ENCODE measurements at places on chromosomes 2 and 18. TPM values are rescaled to one million over a fixed set of nuclear protein-coding genes. Genes with fewer than 3 reads are reported as not detected.
A peak's percentile ranks its signal among the peaks of the same experiment; 100 is the strongest.

GRCh38 chr2:83481436-83481835 is 977.6 kb downstream of the SUCLG1 start:
- DNase-seq = no peak

- DNase-seq = no peak
Measured at GRCh38 chr2:105919826-105920225, 175.1 kb downstream of the NCK2 start.

LYG2 gene
- polyA plus RNA-seq = 0.27 TPM

DNA sequence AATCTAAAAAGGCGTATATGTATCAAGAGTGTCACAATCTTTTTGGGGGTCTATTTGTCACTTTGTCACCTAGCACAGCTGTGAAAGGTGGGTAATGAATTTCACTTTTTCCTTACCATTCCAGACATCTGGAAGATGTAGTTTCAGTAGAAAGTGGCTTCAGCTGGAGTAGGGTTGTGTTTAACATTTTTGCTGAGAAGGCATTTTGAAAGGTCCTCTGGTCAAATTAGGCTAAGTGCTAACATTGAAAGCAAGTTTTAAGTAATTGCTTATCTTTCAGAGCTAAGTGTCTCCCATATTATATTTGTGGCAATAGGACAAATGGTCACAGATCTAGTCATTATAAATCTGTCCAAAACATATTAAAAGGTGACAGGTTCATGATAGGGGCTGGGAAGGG is 542.1 kb upstream of the SPHKAP start:
- no peak for DNase-seq

- DNase-seq = no peak
Measured at GRCh38 chr2:105653302-105653701, 91.4 kb upstream of the NCK2 start.

DNA sequence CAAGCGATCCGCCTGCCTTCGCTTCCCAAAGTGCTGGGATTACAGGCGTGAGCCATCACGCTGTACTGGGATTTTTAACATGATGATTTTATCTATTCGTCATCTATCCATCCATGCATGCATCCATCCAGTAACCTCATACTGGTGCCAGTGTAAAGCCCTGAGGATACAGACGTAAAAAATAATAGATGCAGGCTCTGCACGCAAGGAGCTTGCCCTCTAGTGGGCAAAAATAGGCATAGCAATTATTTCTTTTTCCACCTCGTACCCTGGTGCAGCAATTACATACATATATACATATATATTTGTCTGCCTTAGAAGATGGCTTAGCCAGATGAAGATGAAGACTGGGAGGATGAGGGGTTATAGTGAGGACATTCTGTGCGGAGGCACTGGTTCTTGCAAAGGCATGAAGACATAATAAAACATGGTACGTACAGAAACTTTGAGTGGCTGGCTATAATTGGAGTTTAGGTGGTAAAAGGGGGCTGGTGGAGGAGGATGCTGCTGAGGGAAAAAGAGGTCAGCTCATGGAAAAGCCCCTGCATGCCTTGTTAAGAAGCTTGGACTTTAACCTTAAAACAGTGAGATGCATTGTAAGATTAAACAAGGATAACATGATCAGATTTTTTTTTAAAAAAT is 19.6 kb upstream of the RPIA start:
- no peak for DNase-seq

GRCh38 chr18:13615432-13615861 is 110.9 kb downstream of the FAM210A start:
- DNase-seq = no peak

DNA sequence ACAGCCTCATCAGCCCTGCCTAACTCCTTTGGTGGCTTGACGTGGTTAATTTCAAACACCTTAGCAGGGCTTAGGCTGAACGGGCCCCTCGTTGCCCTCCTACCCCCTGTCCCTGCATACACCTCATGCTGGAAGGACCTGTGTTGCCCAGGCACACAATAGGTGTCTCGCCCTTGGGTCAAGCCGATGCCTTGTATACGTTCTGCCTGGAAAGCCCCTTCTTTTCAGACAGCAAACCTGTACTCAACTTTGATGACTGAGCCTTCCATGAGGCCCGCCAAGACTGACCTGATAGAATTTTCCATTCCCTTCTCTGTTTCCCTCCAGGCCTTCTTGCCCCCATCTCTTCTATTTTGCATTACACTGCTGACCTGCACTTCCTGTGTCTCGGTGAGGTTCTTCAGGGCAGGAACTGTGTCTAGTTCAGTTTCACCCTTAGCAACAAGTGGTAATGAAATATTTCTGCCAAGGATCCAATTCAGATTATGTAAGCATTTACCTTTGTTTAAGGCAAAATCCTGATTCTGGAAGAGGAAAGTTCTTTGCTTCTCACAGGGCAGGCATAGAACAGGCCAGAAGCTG is 7.9 kb downstream of the GREB1 start:
- no peak for DNase-seq

- no peak for DNase-seq
Measured at GRCh38 chr2:73008766-73009135, 62.8 kb downstream of the SFXN5 start.

GRCh38 chr2:197209742-197210408 is 100.7 kb downstream of the ANKRD44 start:
- DNase-seq = no peak

GRCh38 chr18:45039376-45039775 is 358.7 kb downstream of the SETBP1 start:
- no peak for DNase-seq

C1GALT1C1L gene
- polyA plus RNA-seq = 2.7 TPM

TEX44 gene
- polyA plus RNA-seq = not detected

GRCh38 chr2:191240871-191241270 is 4.3 kb upstream of the MYO1B start:
- DNase-seq = no peak

NMS gene
- polyA plus RNA-seq = not detected

- DNase-seq = no peak
Measured at GRCh38 chr2:238449909-238450417, 23.2 kb downstream of the ASB1 start.

DNA sequence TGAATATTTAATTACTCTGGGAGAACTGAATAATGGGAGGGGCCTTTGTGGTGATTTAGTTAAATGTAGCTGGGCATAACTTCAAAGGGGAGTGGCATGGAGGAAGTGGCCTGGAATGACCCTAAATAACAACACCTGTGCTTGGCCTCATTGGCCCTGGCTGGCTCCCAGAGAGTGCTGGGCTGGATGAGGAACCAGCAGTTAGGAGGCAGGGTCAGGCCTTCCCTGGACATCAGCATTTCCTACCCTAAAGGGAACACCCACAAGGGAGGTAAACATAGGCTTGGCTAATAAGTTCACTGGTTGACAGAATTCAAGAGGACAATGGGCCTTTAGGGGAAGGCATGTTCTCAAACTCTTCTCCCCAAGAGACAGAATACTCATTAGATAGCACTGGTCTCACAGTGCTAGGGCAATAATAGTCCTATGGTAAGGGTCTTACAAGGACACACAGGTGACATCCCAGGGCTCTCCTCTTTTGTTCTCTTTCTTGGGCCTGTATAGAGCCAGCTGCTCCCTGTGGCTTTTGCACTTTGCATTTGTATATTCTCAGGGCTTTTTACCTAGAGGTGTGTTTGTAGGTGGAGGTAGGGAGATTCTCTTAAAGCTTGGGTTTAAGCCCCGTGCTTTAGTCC is 106.8 kb downstream of the ZNF519 start:
- DNase-seq = no peak

- no peak for DNase-seq
Measured at GRCh38 chr2:159111346-159111927, 143.0 kb downstream of the TANC1 start.

GRCh38 chr18:61080954-61081528 is 252.2 kb upstream of the CDH20 start:
- no peak for DNase-seq

CHAC2 gene
- polyA plus RNA-seq = 3.6 TPM

- no peak for DNase-seq
Measured at GRCh38 chr2:8437228-8437948, 244.5 kb upstream of the ID2 start.

PCARE gene
- 0.31 TPM for polyA plus RNA-seq

GRCh38 chr2:68319398-68320117 is at the start of gene CNRIP1:
TSS of gene CNRIP1 (minus strand) at chr2:68319949. CDS start at chr2:68319400, 549 bp downstream.
- peak; percentile 62 for DNase-seq

GRCh38 chr2:26849056-26849999 is 1.4 kb downstream of the DPYSL5 start:
- no peak for DNase-seq

FMNL2 gene
- 123 TPM for polyA plus RNA-seq

GRCh38 chr2:45750001-45750400 is 98.5 kb downstream of the PRKCE start:
- no peak for DNase-seq

DNA sequence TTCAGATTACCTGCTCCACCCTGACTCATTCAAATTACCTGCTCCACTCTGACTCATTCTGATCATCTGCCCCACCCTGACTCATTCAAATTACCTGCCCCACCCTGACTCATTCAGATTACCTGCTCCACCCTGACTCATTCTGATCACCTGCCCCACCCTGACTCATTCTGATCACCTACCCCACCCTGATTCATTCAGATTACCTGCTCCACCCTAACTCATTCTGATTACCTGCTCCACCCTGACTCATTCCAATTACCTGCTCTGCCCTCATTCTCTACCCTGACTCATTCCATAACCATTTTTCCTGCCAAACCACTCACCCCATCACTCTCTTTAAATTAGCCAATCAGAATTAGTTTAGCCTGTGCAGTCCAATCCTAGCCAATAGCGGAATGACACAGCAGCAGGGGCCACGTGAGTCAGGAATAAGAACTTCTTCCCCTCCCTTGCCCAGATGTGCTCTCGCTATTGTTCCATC is 26.2 kb downstream of the CFAP53 start:
- no peak for DNase-seq
